ENCODE measurements at places on chromosomes 16 and 17.
A peak's percentile ranks its signal among the peaks of the same experiment; 100 is the strongest.

DNA sequence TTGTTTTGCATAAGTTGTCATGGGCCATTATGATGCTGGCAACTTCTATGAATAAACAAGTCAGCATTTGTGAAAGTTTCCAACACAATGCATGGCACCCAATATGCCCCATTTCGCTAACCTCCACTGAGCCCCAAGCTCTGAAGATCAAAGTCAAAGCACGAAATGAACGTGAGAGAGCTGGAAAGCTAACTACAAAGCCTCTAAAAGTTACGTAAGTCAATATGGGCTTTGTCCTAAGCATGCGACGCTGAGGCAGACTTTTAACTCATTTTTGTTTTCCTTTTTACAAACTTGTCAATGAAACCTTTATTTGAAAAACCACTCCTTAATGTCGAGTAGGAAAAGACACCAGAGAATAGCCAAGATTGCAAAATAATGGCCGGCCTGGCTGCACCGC is 131.6 kb upstream of the NUDT7 start:
- DNase-seq = no peak

DNA sequence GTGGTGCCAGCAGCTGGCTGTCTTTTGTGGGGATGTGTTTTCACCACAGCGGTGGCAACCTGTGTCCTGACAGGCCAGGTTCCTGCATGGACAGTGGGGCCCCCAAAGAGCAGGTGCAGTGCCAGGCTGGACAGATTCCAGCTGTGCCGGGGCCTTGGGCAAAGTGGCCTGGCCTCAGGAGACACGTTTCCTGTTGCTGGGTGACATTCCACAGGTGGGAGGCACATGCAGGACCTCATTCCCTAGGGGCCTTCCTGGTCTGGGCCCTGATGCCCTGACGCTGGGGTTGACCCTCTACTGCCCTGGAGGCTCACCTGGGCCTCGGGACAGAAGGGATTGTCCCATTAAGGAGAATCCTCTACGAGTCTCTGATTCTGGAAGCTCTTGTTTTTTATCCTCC is 182.4 kb downstream of the RAB11FIP4 start:
- no peak for DNase-seq

DNA sequence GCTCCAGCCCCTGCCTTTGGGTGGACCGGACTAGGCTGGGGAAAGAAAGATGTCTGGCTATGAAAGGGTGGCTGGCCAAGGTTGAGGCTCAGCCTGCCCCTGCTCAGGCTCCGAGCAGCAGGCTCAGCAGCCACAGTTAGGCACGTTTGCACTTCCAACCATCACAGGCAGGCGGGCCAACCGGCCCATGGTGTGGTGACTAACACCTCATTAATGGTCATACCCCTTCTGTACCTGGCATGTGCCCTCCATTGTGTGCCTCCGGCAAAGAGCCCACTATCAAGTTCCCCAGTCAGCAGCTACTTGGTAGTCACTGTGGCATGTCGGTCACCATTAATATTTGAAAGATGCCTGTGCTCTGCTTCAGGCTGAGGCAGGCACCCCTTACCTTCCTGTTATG is 6.7 kb downstream of the TBC1D24 start:
- no peak for DNase-seq

DNA sequence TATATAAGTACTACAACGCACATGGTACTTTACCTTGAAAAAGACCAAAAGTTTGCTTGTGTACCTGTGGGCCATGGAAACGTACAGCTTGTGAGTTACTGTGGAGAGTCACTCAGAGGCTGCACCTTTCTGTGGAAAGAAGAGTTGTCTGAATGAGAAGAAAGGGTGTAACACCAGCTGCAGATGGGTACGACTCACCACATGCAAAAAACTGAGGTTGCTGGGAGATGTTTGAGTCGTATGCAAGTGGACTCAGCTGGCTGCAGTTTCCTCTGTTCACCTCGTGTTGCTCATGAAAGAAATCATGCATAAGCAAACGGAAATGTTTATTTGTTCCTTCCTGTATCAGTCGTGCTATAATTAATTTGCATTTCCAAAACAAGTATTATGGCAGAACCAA is 22.4 kb upstream of the DYNLRB2 start:
- DNase-seq = peak; percentile 42

DNA sequence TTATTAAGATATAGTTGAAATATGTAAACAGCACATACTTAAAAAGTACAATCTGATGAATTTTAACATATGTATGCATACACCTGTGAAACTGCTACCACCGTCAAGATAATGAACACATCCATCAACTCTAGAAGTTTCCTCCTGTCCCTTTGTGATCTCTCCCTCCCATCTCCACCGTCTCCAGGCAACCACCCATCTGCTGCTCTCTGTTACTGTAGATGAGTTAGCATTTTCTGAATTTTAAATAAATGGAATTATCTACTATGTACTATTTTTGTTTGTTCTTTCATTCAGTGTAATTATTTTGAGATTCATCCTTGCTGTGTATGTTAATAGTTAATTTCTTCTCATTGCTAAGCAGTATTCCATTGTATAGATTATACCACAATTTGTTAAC is 40.2 kb upstream of the SMPD3 start:
- no peak for DNase-seq

DNA sequence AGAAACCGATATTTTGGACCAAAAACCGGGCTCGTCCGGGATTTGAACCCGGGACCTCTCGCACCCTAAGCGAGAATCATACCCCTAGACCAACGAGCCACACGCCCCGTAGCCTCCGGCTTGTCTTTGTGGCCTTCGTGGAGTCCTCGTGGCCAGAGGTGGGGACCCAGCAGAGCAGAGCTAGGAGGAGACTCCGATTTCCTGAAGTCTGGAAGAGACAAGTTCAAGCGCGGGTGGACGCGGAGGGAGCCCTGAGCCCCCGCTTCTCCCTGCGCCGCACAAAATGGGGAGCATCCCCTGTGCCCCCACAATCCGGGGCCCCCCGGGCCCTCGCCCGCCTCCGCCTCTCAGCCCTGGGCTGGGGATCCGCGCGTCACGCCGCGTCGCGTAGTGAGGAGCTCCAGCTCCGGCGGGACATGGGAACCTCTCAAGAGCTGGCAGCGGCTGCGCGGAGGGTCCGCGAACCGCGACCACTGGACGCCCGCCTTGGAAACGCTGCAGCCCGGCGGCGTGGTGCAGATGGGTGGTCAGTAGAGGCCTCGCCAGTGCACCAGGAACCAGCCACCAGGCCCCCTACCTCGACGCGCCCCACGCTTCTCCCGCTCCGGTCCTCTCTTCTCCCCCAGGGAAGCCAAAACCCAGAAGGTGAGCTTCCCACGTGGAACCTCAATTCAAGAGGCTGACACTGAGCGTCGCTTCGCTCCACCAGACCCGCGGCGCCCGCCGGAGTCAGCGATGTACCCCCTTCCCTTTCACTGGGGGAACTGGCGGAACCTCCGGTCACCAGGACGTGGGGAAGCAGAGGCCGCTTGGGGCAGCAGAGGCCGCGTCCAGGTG is 5.2 kb upstream of the OR1F1 start:
- DNase-seq = peak; percentile 52

DNA sequence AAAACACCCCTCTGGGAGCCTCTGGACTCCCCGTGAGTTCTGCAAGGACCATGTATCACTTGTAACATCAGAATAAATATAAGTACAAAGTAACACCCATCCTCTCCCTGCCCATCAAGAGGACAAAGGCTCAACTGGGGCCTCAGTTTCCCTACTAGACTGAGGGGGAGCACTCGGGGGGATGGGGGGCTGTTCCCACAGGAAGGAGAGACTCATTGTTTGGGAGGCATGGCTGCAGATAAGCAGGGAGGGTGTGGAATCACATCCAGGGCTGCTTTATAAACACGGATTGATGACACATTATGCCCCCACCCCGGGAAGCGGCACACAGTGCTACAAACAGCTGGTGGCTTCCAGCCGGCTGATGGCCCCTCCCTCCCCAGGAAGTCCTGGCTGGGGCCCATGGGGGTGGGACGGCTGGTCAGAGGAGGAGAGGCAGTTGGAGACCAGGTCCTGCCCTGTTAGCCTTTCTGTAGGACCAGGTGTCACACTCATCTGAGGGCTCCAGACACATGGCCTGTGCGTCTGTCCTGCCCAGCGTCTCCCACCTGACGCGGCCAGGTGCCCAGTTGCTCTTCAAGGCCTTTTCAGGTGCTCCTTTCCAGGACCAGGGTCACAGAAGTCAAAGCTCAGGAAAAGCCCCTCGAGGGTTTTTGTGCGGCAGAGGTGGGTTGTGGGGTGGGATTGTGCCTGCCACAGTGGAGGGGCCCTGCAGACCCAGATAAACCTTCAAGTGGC is 1.3 kb upstream of the MPG start:
- peak; percentile 73 for DNase-seq

Data from NCI-H226 (cell line).